CD4-positive, alpha-beta T cell treated with Interleukin-6 at 100 ng/mL for 8 hours (primary cell): ENCODE measurements at places on chromosomes 11 and 22.

GRCh38 chr22:33325232-33326004, 267.2 kb upstream of the SYN3 start:
- no peak for DNase-seq

- no peak for DNase-seq
Measured at GRCh38 chr11:88482871-88483301, 145.3 kb upstream of the CTSC start.

DNA sequence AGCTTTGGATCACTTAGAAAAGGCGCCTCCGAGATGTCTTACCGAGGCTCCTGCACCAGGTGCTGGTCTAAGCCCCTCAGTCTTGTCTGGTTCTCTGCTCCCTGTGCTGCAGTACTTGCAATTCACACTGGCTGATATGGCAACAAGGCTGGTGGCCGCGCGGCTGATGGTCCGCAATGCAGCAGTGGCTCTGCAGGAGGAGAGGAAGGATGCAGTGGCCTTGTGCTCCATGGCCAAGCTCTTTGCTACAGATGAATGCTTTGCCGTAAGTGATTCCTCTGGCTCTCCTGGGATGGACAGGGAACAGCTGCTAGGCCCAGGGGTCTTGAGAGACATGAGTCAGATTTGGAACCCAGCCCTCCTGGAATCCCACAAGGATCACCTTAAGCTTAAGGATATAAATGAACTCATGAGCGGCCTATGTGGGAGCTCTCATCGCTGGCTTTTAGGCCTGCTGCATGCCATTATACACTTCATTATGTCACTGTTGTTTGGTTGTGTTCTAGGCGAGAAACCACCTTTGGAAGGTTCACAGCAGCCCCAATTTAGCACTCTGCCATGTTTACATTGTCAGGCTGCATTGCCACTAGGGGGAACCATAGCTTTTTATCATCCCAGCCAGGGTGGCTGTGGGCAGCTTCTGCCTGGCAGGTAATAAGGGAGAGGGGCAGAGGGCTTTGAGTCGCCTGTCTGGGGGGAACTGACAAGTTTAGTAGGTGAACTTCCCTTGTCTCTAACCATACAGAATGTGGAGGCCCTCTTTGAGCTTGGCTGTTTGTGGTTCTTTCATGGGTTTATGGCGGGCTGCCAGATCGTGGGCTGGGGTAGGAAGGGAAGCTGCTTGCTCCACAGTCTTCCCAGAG, 8.5 kb downstream of the ACAD8 start:
- peak; percentile 37 for DNase-seq

DNA sequence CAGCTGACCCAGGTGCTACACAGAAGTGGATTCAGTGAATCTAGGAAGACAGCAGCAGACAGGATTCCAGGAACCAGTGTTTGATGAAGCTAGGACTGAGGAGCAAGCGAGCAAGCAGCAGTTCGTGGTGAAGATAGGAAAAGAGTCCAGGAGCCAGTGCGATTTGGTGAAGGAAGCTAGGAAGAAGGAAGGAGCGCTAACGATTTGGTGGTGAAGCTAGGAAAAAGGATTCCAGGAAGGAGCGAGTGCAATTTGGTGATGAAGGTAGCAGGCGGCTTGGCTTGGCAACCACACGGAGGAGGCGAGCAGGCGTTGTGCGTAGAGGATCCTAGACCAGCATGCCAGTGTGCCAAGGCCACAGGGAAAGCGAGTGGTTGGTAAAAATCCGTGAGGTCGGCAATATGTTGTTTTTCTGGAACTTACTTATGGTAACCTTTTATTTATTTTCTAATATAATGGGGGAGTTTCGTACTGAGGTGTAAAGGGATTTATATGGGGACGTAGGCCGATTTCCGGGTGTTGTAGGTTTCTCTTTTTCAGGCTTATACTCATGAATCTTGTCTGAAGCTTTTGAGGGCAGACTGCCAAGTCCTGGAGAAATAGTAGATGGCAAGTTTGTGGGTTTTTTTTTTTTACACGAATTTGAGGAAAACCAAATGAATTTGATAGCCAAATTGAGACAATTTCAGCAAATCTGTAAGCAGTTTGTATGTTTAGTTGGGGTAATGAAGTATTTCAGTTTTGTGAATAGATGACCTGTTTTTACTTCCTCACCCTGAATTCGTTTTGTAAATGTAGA, 1.7 kb downstream of the MALAT1 start:
- no peak for DNase-seq

DNA sequence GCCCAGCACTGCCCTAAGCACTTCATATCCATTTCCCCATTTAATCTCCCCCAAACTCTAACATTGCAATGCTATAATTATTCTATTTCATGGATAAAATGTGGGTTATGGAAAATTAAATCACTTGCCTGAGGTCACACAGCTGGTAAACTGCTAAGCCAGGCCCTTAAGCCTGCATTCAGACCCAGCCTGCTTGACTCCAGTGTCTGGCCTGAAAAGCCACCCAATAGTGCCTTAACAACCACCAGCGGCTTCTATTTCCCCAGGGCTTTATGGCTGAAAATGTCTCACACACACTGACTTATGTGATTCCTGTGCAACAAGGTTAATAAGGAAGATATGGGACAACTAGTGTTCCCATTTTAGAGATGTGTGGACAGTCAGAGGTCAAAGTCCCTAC, 178.5 kb upstream of the SNX19 start:
- no peak for DNase-seq

GRCh38 chr22:50576806-50577696, 1.2 kb downstream of the CPT1B start:
- no peak for DNase-seq

DNA sequence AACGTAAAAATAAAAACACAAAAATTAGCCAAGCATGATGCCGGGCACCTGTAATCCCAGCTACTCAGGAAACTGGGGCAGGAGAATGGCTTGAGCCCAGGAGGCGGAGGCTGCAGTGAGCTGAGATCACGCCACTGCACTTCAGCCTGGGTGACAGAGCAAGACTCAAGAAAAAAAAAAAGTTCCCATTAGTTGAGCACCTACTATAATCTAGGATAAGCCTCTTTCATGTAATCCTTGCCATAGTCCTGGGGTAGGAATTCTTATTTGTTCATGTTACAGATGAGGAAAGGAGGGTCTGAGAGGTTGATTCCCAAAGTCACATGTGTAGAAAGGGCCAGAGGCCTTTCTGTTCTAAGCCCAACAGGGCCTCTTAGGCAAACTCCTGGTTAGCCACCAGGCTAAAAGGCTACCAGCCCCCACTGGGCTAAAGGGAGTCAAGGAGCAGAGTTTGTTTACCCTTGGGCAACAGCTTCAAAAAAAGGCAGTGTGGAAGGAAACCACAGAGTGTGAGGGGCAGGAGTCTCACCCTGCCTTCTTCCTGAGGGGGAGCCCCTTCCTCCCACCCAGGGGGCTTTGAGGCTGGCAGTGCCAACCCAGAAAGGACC, 21.6 kb upstream of the CSNK1E start:
- no peak for DNase-seq

- DNase-seq: no peak
Measured at GRCh38 chr11:90171359-90171758, 36.9 kb downstream of the NAALAD2 start.

- DNase-seq: no peak
Measured at GRCh38 chr11:77101043-77101537, 1.6 kb upstream of the OMP start.

GRCh38 chr11:124219126-124219525, 21.8 kb upstream of the OR8G1 start:
- DNase-seq: no peak

DNA sequence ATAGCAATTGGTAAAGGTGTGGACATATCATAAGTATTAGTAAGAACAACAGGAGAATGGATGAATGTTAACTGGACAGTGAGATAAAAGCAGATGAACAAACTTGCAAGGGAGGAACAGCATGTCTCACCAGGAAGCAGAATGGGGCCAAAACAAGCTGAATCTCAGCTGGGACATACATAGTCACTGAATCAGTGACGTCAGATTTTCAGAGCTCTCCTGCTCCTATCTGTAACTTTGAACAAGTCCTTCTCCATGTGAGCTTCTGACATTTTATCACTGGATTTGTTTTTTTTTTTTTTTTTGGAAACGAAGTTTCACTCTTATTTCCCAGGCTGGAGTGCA, 118.7 kb downstream of the BBOX1 start:
- DNase-seq: no peak

DNA sequence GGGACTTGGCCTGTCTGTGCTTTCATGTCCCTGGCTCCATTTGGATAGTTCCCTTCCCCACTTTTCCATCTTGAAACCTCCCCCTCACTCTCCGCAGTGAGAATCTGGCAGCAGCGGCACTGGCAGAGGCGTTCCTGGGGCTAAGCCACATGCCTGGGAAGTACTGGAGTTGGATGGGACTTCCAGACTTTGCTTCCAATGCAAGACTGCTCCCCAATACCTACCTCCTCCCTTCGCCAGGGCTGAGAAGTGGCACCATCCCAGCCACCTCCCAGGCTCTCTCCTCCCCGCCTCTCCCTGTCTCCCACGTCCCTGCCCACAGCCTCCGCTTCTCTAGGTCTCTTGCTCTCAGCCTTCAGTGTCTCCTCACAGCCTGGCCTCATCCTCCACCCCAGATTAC, 16.6 kb downstream of the TST start:
- DNase-seq: no peak

- peak; percentile 12 for DNase-seq
Measured at GRCh38 chr11:8092587-8093424, 11.8 kb downstream of the TUB start.

DNA sequence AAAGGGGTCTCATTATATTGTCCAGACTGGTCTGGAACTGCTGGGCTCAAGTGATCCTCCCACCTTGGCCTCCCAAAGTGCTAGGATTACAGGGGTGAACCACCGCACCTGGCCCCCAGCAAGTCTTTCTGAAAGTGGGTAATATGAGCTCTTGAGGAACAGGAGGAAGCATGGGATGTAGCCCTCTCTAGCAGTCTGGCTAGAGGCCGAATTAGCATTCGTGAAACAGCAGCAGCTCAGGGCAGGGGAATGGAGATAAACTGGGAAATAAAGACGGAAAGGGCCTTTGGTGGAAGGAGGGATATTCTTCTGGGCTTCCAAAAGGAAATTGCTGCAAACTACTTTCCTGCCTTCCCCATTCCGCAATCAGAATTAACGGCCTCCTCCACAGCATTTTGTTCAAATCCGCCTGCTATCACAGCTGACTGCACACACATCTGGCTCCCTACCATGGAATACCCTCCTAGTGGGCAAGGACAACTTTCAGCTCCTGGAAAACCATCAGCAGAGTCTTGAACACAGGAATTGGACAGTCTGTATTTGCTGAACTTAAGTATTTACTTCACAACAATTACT, 44.3 kb downstream of the MICAL3 start:
- DNase-seq: no peak

DNA sequence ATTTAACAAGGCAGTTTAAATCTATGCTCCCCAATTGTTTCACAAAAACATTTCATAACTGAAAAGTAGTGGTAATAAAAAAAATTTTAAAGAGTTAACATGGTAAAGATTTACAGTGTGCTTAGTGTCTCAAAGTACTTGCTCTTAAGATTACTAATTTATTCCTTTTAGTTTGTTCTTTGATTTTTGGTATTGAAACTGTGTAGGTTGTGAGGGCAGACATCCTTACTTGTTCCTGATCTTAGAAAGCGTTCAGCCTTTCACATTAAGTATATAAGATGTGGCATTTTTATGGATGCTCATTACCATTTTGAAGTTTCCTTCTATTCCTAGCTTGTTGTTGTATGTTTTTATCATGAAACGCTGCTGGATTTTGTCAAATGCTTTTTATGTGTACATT, 32.9 kb downstream of the RAB6A start:
- no peak for DNase-seq

GRCh38 chr11:73201249-73201648, 16.8 kb upstream of the P2RY2 start:
- DNase-seq: no peak

DNA sequence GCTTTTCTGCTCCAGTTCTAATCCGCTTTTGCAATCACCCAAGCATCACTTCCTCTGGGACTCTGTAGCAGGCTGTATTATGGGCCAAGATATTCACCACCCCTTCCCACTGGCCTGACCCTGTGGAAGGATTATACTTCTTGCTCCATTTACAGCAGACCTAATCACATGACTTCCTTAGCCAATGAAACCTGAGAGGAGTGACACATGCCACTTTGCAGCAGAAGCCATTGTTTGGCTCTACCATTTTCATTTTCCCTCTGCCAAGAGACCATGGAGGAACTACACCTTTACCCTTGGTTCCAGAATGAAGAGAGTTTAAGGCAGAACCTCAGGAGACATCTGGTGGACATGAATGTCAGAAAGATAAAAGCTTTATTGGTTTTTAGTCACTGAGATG, 134.9 kb upstream of the HSD17B12 start:
- DNase-seq: no peak

- DNase-seq: no peak
Measured at GRCh38 chr11:100961633-100962032, 168.0 kb downstream of the PGR start.

GRCh38 chr22:37677493-37677974, 2.1 kb downstream of the LGALS1 start:
- no peak for DNase-seq

GRCh38 chr22:48270731-48271130, 1508.3 kb downstream of the TBC1D22A start:
- DNase-seq: no peak

DNA sequence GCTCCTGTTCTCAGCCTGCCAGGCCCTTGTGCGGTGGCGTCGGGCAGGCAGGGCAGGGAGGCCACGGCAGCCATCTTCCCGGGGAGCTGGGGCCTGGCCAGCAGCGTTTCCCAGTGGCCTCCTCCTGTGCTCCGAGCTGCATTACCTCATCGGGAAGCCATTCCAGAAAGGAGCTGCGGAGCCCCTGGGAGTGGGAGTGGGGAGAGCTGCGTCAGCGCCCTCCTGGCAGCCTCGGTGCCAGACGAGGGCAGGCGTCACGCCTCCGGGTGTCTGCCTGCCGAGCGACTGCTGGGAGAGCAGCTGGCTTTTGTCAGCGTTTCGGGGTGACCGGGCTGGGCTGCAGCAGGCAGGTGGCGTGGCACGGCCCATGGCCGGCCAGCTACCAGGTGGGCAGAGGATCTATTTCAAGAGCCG, 30.9 kb upstream of the WNT7B start:
- DNase-seq: no peak

- no peak for DNase-seq
Measured at GRCh38 chr11:12520054-12520453, 142.7 kb downstream of the PARVA start.
